HS-27A (cell line): ENCODE measurements at places on chromosomes 11 and 22.
A peak's percentile ranks its signal among the peaks of the same experiment; 100 is the strongest.

DNA sequence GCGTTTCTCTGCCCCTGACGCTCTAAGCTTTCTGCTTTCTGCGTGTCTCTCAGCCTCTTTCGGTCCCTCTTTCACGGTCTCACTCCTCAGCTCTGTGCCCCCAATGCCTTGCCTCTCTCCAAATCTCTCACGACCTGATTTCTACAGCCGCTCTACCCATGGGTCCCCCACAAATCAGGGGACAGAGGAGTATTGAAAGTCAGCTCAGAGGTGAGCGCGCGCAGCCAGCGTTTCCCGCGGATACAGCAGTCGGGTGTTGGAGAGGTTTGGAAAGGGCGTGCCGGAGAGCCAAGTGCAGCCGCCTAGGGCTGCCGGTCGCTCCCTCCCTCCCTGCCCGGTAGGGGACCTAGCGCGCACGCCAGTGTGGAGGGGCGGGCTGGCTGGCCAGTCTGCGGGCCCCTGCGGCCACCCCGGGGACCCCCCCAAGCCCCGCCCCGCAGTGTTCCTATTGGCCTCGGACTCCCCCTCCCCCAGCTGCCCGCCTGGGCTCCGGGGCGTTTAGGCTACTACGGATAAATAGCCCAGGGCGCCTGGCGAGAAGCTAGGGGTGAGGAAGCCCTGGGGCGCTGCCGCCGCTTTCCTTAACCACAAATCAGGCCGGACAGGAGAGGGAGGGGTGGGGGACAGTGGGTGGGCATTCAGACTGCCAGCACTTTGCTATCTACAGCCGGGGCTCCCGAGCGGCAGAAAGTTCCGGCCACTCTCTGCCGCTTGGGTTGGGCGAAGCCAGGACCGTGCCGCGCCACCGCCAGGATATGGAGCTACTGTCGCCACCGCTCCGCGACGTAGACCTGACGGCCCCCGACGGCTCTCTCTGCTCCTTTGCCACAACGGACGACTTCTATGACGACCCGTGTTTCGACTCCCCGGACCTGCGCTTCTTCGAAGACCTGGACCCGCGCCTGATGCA is at the start of gene MYOD1:
Gene MYOD1, plus strand, starts transcription at position 544 of the 910 bp plus-strand sequence. Its CDS starts 212 bp downstream, at position 756.
- no peak for DNase-seq

- no peak for DNase-seq
Measured at GRCh38 chr11:8061555-8062428, 19.2 kb upstream of the TUB start.

- no peak for DNase-seq
Measured at GRCh38 chr22:45124176-45124847, 39.4 kb upstream of the NUP50 start.

GRCh38 chr11:96752221-96752620 is 362.4 kb downstream of the JRKL start:
- DNase-seq = no peak

GRCh38 chr11:86805873-86806310 is 5.5 kb downstream of the PRSS23 start:
- no peak for DNase-seq

DNA sequence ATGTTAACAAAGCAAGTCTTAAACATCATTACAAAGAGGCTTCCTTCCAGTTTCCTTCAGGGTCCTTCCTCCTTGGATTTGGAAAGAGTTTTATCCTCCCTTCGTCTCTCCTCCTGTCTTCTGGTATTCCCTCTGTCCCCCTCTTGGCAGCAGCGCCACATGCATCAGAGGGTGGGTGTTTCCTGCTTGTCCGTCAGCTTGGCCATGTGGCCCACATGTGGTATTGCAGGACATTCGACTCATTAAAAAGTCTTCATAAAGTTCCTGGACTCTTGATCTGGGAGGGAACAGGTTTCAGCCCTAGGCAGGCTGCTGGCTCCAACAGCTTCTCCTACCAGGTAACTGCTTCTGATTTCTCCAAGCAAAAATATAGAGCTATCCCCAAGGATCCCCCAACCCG is 189.8 kb downstream of the CSNK2A3 start:
- DNase-seq = no peak

GRCh38 chr11:117334896-117335295 is 7.2 kb downstream of the CEP164 start:
- no peak for DNase-seq

GRCh38 chr22:48239461-48240147 is 1477.2 kb downstream of the TBC1D22A start:
- DNase-seq = no peak

GRCh38 chr11:134536677-134537076 is 124.6 kb upstream of the B3GAT1 start:
- DNase-seq = no peak

DNA sequence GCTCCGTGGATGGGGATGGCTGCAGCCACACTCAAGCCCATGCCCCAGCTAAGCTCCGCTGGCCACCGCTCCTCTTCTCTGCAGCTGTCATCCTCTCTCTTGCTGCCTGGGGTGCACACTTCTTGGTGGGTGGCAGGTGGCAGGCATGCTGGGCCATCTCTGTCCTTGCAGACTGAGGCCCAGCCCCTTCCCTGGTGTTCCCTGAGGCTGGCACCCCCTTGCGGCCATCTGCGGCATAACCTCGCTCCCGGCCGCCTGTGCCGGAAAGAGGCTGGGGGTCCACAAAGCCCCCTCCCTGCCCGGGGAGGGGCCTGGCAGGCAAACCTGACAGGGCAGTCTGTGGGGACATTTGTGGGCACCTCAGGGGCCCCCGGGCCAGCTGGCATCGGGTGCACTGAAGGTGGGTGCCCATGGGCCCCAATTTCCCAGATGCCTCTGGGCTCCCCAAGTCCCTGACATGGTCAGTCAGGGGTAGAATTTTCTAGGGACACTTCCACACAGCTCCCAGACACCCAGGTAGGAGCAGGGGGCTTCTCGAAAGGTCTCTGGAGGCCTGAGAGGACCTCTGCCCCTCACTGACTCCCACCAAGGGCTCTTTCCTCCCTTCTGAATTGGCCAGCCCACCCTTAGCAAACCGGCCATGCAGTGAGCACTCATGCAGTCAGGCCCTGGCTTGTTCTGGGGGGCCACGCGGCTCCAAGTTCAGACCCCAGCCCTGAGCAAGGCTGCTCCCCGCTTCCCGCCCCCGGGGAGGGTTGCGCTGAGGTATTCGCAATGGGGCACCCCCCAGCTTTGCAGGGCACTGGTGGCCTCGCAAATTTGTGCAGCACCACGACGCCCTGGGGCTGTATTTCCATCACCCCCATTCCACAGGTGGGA is 23.5 kb upstream of the TH start:
- no peak for DNase-seq

GRCh38 chr11:129434641-129435498 is 59.2 kb downstream of the BARX2 start:
- DNase-seq = no peak

DNA sequence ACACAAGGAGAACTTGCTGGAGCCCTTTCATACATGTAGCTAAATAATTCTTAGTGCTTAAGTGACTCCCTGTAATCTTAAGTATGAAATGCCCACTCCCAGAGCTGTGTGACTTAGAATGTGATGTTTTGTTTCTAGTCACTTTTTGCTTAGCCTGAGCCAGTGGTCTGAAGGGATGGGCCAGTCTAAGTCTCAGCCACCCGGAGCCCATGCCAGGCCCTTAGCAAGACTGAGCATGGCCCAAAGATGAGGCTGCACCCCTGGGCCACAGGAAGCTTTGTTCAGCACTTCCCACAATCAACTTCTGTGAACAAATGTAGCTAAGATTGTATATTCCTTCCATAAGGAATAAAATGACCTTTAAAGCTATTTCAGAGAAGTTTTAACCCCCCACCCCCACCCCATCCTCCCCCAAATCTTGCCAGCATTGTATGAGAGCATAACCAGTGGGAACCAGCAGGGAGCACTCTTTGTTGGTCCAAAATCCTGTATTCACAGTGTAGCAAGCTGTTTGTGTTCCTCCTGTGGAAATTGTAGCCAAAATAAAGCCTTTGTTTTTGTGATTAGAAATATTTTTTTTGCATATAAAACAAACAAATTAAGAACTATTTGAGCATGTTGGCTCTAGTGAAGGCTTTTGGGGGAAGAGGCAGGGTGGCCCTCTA is 73.8 kb upstream of the GAL start:
- DNase-seq = no peak

DNA sequence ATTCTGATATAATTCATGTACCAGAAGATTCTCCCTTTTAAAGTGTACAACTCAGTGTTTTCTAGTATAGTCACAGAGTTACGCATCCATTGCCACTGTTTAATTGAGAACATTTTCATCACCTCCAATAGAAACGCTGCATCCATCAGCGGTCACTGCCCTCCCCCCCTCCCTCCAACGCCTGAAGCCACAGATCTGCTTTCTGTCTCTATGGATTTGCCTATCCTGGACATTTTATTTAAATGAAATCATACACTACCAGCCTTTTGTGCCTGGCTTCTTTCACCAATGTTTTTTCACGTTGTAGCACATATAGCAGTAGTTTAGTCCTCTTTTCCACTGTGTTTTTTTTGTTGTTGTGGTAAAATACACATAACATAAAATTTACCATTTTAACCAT is 22.8 kb downstream of the TCP11L1 start:
- no peak for DNase-seq

DNA sequence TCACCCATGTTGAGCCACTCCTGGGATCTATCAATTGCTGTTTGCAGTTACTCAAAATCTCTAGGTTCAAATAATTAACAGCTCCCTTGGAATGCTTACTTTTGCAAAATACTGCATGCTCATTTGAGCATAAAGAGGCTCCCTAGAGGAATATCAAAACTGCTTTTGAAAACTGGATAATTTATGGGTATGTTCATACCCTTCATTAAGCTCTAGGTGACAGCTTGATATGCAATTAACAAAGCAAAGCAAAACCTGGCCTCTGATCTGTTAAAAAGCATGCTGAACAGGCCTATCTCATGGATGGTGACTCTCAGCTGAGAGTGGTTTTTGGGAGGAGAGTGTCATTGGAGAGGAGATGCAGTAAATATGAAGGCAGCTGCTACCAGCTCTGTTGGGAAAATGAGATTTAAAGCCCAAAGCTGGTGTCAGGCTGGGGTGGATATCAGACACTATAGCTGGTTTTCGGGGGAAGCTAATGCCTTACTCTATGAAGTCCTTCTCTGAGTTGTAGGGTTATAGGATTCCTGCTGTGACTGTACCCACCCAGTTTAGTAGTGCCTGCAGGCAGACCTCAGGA is 110.9 kb downstream of the RASSF10 start:
- DNase-seq = no peak

GRCh38 chr11:12200279-12200990 is 90.0 kb downstream of the MICAL2 start:
- DNase-seq = peak; percentile 100

DNA sequence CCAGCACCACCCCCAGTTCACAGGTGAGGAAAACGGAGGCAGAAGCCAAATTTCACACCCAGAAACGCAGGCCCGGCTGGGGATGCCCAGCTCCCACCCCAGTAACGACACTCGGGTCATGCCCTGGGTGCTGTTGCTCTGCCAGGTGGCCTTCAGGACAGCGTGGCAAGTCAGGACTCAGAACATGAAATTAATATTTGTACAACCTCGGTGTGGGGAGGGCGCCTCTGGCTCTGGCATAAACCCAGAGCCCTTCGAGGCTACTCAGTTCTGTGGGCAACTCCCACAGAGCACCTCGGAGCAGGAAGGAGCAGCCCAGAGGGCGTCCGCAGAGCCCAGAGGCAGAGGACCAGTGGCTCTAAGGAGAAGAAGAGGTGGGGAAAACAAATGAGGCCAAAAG is 71.6 kb downstream of the CELSR1 start:
- DNase-seq = no peak

DNA sequence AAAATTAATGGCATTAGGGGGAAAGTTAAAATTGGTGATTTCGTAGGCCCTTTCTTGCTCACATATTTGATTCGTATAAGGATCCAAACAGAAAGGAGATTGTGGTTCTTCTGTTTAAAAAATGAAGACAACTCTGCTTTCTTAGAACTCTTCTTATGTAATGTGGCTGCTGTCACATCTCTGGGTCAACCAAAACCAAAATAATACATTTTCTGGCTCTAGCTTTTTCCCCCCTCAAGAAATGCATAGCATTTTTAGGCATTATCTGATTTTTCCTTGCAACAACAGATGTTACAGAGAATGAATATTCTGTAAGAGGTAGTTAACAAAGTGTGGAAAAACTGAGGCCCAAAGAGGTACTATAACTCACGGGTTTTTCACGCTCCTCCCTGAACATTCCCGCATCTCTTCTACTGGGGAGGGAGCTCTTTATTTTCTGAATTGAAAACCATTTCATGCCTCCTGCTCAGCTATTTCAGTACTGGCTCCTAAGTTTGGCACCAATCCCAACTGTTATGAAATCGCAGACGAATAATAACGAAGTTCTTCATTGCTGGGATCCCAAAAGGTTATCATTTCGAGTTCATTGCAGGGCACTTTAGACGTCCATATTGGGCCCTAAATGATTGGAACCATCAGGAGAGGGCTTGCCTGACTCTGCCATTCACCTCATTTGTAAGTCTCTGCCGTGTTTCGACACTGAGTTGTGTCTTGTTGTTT is 17.1 kb downstream of the GRAP2 start:
- DNase-seq = no peak

DNA sequence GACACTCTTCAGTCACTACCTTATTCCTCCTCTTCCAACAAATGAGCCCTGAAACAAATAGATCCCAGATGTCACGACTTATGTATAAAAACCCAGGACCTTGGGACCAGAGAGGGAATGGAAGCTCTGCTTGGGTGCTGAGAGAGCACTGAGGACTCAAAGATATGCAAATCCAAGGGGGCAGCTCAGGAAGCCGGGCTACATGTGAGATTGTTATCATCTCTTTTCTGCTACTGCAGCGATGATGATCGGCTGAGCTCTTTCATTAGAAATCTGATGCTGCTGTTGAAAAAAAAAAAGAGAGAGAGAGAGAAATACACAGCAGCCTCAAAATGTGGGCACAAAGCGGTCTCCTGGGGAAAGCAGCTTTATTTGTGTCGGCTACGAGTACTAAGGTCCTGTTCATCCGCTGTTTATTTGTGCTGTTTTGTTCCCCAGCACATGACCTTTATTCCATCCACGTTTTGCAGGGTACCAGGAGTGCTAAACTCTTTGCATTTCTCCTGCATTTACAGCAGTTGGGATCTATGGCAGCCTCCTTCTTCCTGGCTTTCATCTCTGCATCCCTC is 120.2 kb downstream of the TRIM29 start:
- no peak for DNase-seq

DNA sequence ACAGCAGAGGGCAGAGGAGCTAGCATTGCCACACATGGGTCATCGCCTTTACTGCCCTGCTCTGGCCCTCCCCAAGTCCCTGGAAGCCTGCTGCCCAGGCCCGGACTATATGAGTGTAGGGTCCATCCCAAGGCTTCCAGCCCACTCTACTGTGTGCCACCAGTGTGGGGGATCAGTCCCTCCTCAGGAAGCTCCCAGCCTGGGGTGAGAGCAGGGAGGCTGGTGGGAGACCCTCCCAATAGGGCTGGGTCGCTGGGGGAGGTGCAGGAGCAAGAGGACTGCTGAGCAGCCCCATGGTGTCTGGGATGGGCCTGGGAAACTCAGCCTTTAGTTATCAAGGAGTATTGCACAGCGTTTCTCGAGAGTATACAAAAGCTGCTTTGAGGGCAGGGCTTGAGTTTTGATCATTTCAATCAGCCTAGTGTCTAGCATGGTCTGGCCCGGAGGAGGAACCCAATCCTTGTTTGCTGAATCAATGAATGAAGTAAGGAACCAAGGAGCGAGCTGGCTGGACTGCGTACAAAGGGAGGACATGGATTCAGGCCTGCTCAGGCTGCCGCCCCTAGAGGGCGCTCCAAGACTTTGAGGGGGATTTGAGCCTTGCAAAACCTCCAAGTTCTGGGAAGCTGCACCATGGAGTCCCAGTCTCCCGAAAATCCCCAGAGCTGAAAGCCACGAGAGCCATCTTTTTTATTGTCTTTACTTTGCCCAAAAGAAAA is 89.0 kb upstream of the PARVA start:
- peak; percentile 91 for DNase-seq

GRCh38 chr22:34330432-34330831 is 410.2 kb upstream of the LARGE1 start:
- no peak for DNase-seq
